ENCODE measurements at places on chromosomes 13 and 19.
A peak's percentile ranks its signal among the peaks of the same experiment; 100 is the strongest.

DNA sequence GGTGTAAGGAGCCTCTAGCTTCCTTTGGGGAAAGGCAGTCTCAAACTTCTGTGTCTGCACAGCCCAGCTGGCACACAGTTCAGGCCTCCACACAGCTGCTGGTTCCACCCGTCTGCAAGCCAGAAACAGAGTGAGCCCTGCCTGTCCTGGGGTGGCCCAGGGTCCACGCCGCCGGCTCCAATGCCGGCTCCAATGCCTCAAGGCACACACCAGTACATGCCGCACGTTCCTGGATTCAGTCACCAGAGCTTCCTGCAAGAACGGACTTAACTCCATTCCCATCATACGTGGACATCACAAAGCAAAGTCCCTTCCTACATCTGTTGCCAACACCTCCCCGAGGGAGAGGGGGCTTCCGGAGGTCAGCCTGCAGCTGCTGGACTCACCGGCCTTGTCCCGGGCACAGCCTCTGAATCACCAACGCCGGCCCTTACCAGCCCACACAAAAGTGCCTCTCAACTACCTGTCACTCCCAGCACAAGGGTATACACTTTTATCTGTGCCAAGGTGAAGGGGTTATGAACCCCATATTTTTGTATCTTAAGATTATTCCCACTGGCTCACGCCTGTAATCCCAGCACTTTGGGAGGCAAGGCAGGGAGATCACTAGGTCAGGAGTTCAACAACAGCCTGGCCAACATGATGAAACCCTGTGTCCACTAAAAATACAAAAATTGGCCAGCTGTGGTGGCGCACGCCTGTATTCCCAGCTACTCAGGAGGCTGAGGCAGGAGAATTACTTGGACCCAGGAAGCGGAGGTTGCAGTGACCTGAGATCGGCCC lies 8.5 kb downstream of the SH3GL1 start:
- DNase-seq: no peak

- no peak for DNase-seq
Observed at GRCh38 chr13:50334944-50335343, 319.7 kb downstream of the KCNRG start.

DNA sequence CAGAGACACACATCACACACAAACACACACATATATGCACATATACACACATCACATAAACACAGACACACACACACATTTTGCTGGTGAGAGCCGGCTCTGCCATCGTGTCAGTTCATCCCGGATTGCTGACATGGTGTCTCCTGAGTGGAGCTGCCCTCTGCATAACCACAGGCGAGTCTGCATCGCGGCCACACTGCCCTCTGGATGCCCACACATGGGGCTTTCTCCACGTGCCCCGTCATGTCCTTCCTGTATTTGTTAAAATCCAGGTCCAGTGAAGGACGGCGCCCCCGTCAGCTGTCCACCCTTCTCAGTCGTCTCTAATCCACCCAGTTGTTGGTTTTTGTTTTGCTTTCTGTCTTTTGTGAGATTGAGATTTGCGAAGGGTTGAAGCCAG lies 52.6 kb upstream of the F7 start:
- DNase-seq: no peak

GRCh38 chr19:18657590-18658365 lies 20.9 kb downstream of the KLHL26 start:
- DNase-seq: no peak

- no peak for DNase-seq
Observed at GRCh38 chr13:83943530-83944279, 61.4 kb upstream of the SLITRK1 start.

DNA sequence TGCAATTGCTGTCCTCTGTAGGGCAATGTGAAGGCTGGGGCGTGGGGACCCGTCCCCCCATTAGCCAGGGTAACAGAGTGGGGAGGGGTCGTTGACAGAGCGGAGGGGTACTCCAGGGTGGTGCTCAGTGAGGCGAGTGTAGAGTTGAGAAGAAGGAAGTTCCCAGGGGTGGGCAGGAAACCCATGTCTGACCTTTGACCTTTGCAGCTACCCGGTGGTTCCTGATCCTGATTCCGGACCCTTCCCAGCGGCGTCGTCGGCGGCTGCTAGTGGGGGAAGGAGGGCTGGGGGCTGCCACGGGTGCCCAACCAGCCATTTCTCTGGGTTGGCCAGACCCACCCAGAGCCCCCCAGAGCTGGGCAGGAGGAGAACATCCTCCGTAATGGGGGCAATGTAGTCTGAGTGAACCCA lies 2.1 kb upstream of the PLVAP start:
- DNase-seq: no peak

GRCh38 chr13:94343243-94343585 lies 136.3 kb downstream of the DCT start:
- DNase-seq: no peak

- DNase-seq: no peak
Observed at GRCh38 chr19:8423817-8424223, 10.7 kb downstream of the MARCHF2 start.

DNA sequence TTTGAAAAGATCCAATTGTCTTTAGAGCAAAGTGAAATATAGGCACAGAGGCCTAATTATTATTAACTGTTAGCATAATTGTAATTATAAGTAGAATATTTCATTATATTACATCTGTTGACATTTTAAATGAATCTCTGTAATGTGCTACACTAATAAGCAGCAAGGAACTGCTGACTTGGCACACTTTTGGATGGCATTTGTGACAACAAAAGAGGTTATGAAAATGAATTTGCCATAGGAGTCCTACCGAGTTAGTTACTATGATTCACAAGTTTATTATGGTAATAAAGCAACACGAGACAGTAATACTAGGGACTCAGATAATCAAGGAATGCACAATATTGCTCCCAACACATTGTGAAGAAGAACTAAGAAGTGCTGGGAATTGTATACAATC lies 213.8 kb upstream of the PCDH9 start:
- DNase-seq: no peak

DNA sequence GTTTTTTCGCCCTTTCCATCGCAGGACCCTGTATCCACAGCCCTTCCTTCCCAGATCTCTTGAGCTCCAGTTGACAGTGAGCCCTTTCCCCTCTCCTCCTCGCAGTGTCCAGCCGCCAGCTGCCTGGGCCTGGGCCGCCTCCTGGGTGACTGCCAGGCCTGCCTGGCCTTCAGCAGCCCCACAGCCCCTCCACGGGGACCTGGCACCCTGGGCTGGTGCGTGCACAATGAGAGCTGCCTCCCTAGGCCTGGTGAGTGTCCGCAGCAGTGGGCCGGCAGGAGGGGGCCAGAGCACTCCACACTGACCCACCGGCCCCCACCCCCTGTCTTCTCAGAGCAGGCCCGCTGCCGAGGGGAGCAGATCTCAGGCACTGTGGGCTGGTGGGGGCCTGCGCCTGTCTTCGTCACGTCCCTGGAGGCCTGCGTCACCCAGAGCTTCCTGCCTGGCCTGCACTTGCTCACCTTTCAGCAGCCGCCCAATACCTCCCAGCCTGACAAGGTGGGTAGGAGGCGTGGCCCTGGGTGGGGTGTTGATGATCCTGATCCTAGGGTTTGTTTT lies 19.0 kb downstream of the MEGF8 start:
- no peak for DNase-seq

DNA sequence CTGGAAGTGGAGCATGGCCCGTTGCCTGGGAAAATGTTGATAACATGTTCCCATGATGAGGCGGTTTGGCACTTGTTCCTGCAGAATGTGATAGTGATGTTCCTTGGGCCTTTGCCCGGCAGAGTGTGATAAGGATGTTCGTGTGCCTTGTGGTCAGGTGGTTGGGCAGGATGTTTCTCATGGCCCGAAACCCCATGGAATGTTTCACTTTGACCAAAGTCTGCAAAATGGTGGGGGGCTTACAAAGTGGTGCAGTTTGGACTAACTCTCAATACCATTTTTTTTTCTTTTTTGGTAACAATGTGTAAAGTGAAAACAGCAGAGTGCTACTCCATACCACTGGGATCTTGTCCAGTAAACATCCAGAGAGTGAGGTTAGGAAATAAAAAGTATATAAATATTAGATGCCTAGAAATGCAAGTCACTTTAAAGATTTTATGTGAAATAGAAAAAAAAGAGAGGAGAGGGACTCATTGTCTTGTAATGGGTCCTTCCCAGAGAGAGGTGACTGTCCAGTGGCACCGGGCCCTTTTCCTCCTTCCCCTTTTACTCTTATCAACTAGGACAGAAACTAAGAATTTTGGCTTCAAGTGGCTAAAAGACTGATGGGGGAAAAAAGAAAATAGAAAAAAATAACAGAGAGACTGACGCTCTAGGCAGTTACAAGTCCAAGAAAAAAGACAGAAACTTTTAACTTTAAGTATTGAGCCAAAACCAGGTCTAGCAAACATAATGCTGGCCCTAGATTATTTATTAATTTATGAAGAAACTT lies 5.7 kb downstream of the FPR3 start:
- DNase-seq: no peak

DNA sequence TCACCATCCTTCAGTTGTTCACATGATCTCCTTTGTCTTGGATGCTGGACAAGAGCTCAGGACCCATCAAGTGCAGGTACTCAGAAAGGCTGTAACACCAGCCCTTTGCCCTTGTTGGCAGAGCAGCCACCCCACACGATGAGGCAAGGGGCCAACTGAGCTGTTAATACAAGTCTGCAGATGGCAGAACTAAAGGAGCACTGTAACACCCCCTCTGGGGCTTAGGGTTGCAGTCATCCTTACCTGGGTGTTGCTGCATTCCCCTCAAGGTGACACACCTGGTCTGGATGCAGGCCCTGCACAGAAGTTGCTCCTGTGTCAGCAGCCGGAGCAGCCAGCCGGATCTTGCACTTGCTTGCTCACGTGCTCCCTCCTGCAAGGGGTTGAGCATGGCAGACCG lies 52.0 kb downstream of the STARD13 start:
- no peak for DNase-seq

DNA sequence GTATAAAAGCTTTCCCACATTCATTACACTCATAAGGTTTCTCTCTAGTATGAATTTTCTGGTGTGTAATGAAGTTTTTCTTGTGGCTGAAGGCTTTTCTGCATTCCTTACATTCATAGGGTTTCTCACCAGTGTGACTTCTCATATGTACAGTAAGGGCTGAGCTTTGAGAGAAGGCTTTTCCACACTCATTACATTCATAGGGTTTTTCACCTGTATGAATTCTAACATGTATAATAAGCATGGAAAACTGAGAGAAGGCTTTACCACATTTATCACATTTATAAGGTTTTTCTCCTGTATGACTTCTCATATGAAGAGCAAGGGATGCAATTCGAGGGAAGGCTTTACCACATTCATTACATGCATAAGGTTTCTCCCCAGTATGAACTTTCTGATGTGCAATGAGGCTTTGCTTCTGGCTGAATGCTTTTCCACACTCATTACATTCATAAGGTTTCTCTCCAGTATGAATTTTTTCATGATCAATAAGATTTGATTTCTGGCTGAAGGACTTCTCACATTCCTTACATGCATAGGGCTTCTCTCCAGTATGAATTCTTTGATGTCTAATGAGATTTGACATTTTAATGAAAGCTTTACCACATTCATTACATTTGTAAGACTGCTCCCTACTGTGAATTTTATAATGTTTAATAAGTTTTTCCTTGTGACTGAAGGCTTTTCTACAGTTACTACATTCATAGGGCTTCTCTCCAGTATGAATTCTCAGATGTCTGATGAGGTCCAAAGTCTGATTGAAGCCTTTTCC lies 42.6 kb downstream of the ZNF527 start:
- DNase-seq: no peak

GRCh38 chr13:24716011-24716410 lies 35.8 kb downstream of the ATP12A start:
- DNase-seq: no peak

GRCh38 chr19:1941146-1942077 lies at the start of gene CSNK1G2:
TSS of gene CSNK1G2 (plus strand) at chr19:1941172. CDS start at chr19:1969773, 28,601 bp downstream.
- DNase-seq: peak; percentile 4

GRCh38 chr19:33473653-33474305 lies 47.8 kb downstream of the PEPD start:
- DNase-seq: no peak

DNA sequence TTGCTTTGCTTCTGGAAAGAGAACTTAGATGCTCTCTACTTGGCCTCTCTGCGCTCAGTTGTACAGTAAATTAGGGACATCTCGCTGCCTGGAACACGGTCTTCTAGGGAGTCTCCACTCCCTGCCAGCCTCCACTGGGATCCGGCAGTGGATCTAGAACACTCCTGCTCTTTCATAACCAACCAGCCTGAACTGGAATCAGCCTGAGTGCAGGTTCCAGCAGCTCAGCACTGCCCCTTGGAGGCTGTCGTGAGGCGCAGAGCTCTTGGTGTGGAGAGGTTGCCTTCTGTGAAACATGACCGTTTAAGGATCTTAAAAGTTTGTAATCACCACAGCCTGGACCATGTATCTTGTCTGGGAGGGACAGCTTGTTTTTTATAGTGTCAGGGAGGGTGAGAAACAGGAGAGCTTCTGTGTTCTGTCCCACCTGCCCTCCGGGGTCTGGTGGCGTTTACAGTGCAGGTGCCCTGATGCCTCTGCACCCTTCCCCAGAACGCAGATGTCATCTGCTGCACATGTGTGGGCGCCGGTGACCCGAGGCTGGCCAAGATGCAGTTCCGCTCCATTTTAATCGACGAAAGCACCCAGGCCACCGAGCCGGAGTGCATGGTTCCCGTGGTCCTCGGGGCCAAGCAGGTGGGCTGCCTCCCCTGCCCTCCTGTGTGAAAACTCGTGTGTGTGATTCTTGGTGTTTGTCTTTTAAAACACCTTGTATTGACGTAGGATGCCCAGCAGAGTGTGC lies 24.8 kb downstream of the UPF1 start:
- no peak for DNase-seq

DNA sequence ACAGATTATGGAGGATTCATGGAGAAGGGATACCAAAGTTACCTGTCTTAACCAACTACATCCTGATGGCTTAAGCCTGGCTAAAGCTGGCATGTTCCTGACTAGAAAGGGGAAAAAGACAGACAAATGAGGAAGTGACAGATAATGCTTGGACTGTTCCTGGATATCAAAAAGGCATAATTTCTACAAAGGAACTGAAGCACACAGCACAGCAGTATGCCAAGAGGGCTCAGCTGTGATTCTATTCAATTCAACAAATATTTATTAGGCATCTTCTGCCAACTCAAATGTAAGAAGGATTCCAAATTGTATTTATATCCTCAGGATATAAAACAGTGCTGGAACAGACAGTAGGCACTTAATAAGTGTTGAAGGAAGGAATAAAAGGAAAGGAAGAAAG lies 59.5 kb downstream of the KLF12 start:
- no peak for DNase-seq

- no peak for DNase-seq
Observed at GRCh38 chr13:49840266-49840665, 47.8 kb upstream of the KPNA3 start.

DNA sequence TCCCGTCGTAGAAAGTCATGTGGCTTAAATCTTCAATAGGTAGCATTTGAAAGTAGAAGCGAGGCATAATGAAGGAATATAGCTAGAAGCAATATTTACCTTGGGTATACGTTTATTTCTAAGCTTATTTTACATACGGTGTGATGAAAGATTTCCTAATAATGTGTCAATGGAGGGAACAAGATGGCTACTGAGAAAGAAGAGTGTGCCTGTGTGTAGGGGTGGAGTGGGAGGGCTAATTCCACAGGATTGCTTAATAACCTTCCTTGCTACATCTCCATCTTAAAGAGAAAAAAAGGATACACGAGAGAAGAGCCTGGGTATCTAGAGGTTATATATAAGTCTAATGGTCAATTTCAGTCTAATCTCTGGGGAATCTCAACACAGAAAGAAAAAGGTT lies 2.0 kb downstream of the SPART start:
- no peak for DNase-seq
